ENCODE measurements at places on chromosomes 2 and 18. TPM values are rescaled to one million over a fixed set of nuclear protein-coding genes. Genes with fewer than 3 reads are reported as not detected.

The CD8B2 gene
- total RNA-seq = not detected

The FEV gene
- not detected for total RNA-seq

The IL36B gene
- not detected for total RNA-seq

The CTAGE1 gene
- not detected for total RNA-seq

Measured in mammary microvascular endothelial cell (primary cell).